ENCODE measurements at places on chromosomes 5 and 9.

GRCh38 chr5:71974622-71975021 lies 132.7 kb upstream of the MAP1B start:
- no peak for DNase-seq

DNA sequence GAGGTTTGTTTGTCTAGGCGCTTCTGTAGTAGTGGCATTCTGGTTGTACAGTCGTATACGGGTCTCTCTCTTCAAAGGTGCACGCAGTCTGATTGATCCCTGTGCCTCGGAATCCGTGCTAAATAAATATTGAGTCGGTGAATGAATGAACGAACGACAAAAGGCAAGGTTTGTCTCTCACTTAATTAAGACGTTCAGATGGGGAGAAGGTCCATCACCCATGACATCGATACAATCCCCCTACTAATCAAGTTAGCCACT lies 500 bp upstream of the CREBRF start:
- DNase-seq = no peak

DNA sequence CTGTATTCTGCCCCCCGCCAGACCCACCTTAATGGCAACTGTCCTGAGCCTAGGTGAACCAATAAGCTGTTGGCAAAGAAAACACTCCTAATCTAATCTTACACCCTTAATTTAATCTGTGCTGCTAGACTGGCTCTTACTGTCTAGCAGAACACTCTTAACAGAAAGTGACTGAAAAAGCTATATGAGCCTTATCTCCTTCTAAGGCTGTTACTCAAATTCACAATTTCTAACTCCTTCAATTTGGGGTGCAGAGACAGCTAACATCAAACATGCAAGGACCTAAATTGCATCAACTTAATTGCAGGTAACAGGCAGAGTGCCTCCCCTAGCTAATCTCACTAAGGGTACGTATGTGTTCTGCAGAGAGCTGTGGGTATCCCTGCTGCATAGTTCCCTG lies 49.5 kb upstream of the MAP1B start:
- no peak for DNase-seq

GRCh38 chr9:83537331-83538171 lies 650 bp downstream of the FRMD3 start:
- DNase-seq = no peak

- no peak for DNase-seq
These were observed 462.9 kb downstream of the BNC2 start for GRCh38 chr9:16407617-16408016.

- no peak for DNase-seq
These were observed 21.0 kb upstream of the MRNIP start for GRCh38 chr5:179879690-179880010.

GRCh38 chr9:764105-764524 lies 77.4 kb upstream of the DMRT1 start:
- peak; percentile 75 for DNase-seq

DNA sequence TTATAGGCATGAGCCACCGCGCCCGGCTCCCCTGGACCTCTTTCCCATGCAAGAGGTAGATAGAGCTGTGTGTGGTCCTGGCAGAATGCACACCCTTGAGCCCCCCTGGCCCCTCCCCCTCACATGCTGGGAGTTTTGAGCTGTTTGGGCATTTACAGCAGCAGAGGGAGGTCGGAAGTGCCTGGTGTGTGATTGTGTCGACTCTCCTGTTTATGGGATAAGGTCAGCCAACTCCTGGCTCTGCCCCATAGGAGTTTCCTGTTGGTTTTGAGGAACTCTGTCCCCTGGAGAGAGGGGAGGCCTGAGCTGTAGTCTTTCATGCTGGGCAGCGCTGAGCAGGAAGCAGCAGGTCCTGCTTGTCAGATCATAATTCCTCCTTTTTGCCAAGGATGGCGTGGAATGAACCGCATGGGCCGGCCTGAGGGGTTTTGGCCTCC lies 6.0 kb downstream of the LRRC8A start:
- DNase-seq = no peak

GRCh38 chr9:112371060-112371459 lies 8.8 kb upstream of the HSDL2 start:
- no peak for DNase-seq

- no peak for DNase-seq
These were observed 15.7 kb upstream of the FNIP1 start for GRCh38 chr5:131812371-131813160.

DNA sequence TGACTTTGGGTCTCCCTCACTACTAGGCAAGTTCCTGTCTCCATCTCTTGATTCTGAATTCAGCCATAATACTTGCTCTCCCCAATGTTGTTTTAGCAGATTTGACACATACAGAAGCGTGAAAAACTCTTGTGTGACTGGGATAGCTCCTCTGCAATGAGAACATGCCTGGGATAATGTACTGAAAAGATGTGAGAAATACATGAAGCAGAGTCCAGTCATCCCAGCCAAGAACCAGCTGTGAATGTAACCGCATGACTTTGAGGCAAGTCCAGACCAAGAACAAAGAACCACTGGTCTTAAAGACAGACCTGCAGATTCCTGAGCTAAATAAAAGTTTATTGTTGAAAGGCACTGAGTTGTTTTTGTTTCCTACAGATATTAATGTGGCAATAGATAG lies 135.0 kb downstream of the NMUR2 start:
- no peak for DNase-seq

GRCh38 chr5:160030631-160031377 lies 21.9 kb downstream of the TTC1 start:
- DNase-seq = no peak
